Hematopoietic multipotent progenitor cell treated with erythropoietin and hydrocortisone succinate and interleukin-3 and kit ligand, for 4 days (in vitro differentiated cells): ENCODE measurements at places on chromosomes 7 and 10.
A peak's percentile ranks its signal among the peaks of the same experiment; 100 is the strongest.

DNA sequence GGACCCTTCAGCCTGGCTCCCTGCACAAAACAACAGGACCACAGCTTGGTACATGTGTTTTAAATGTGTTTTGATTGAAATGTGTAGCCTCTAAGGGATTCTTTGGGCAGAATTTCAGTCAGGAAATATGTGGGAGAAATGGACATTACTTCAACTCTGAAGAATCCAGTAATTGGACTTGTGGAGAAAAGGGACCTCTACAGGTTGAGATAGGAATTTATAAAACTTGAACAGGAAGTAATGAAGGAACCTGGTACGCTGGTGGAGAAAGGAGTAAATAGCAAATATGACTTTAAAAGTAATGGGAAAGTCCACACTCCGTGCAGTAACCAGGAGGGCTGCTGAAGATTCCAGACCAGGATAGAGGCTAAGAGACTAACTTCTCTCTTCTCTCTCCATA is 220.5 kb downstream of the LHFPL3 start:
- DNase-seq = peak; percentile 5

GRCh38 chr7:56229631-56230030 is 113.4 kb upstream of the NUPR2 start:
- DNase-seq = no peak

- DNase-seq = no peak
Measured at GRCh38 chr10:12832096-12832495, 169.4 kb downstream of the CCDC3 start.

- no peak for DNase-seq
Measured at GRCh38 chr10:131067690-131068089, 243.8 kb downstream of the TCERG1L start.

GRCh38 chr10:48249763-48250351 is 24.6 kb downstream of the FRMPD2 start:
- DNase-seq = no peak

DNA sequence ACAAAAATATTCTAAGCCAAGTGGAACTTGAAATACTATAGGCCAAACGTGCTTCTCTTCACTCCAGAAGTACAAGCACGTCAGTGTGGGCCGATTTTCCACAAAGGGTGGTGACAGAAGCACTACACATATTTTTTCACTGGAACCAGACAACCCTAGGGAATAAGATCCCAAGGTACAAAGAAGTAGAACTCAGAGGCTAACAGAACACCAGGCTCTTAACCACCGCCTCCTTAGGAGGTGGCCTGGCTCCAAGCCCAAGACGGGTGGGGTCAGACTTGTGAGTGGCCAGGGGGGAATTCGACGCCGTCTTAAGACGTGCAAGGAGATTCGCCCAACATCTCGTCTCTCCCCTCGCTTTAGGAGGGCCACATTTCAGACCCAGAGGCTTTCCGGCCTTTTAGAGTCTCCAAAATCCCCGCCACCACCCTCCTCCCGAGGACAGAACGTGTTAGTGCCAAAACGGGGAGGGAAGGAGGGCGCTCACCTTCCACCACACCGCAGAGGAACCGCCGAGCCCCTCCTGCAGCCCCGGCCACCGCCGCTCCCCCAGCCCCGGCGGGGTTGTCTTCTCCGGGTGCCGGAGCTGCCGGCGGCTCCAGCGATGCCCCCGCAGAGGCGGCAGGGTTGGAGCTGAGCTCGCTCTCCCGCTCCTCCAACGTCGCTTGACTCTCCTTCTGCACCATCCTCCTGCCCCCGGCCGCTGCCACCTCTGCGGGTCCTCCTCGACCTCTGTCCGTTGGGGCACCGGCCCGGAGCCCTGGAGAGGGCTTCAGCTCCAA is 716 bp downstream of the OGA start:
- DNase-seq = peak; percentile 98

- DNase-seq = no peak
Measured at GRCh38 chr10:5618829-5619228, 47.6 kb downstream of the ASB13 start.

DNA sequence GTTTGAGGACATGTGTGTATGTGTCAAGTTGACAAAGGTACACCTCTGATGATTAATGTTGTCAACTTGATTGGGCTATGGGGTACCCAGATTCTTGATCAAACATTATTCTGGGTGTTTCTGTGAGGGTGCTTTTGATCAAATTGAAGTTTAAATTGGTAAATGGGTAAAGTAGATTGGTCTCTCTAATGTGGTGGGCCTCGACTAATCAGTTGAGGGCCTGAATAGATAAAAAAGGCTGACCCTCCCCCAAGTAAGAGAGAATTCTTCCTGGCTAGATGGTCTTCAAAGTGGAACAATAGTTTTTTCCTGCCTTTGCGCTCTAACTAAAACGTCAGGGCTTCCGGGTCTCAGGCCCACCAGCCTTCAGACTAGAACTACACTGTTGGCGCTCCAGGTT is 309.9 kb upstream of the MGMT start:
- no peak for DNase-seq
